ENCODE measurements at places on chromosomes 2 and 18. TPM values are rescaled to one million over a fixed set of nuclear protein-coding genes. Genes with fewer than 3 reads are reported as not detected.

DNA sequence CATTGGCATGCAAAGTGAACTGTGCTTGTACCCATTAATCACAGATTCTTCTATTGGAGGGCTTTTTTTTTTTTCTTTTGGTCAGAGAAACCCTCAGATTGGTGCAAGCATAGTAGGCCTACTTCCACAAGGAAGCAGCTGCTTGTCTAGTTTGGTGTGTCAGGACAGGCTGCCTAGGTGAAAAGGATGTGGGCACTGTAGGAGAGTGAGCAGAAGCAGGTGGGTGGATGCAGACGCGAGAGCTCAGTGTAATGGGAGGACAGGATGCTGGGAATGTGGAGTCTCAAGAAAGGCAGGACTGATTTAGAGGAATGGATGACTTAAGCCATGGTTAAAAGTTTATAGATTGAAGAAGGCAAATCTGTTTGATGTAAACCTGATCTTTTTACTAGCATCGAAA, 3.1 kb downstream of the ELP2 start:
- no peak overlapping the region for H3K27ac ChIP-seq
- no peaks in the 10 kb centered on the region for H3K27me3 ChIP-seq
- peaks cover 12% of the 10 kb centered on the region for H3K4me1 ChIP-seq
- H3K4me3 ChIP-seq, result no peak overlapping the region

- H3K36me3 ChIP-seq, result no peaks in the 10 kb centered on the region
- no peak overlapping the region for H3K27ac ChIP-seq
- no peaks in the 10 kb centered on the region for H3K27me3 ChIP-seq
- H3K4me1 ChIP-seq, result peaks cover 2% of the 10 kb centered on the region
- no peak for DNase-seq
- H3K4me3 ChIP-seq, result no peak overlapping the region
These were observed 73.5 kb downstream of the MYO1B start for GRCh38 chr2:191318729-191319078.

- H3K27ac ChIP-seq, result no peak overlapping the region
- no peaks in the 10 kb centered on the region for H3K36me3 ChIP-seq
- no peak for DNase-seq
- peaks cover 9% of the 10 kb centered on the region for H3K4me1 ChIP-seq
- H3K4me3 ChIP-seq, result no peak overlapping the region
- H3K27me3 ChIP-seq, result no peaks in the 10 kb centered on the region
These were observed 89.7 kb downstream of the SPTBN1 start for GRCh38 chr2:54545702-54546450.

DNA sequence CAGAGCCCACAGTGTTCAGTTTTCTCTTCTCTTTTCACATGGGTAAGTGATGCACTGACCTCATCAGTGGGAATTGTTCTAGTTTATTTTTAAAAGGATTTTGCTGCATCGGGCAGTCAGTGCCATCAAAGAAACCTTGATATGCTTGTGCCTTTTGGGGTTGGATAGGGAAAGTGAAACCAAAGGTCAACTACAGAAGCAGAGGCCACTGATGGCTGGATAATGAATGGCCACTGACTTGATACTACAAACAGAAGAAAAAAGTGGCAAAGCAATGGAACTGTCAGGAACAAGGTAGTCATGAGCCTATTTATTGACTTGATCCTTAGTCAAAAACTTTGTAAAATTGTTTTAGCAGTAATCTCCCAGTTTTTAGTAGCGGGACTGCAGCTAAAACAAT, 636.3 kb upstream of the ZEB2 start:
- no peaks in the 10 kb centered on the region for H3K27me3 ChIP-seq
- no peak overlapping the region for H3K27ac ChIP-seq
- peaks cover 11% of the 10 kb centered on the region for H3K4me1 ChIP-seq
- DNase-seq, result no peak
- H3K36me3 ChIP-seq, result no peaks in the 10 kb centered on the region
- H3K4me3 ChIP-seq, result no peak overlapping the region

DNA sequence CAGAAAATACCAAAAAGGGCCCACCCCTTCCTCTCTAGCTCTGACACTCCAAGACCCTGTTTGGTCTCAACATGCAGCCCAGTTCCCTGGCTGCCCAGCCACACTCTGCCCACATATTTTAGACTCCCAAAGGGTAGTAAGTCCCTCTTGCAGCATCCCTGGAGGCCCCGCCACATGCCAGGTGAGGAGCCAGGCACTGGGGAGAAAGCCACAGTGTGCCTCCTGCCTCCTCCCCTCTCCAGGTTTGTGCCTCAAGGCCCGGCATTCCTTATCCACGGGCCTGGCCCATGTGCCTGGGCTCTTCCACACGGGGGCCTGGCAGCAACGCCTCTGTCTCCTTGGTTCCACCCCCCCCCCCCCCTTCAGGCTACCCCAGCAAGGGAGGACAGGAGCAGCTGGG, 75.5 kb downstream of the HS1BP3 start:
- no peak overlapping the region for H3K27ac ChIP-seq
- no peaks in the 10 kb centered on the region for H3K27me3 ChIP-seq
- H3K4me3 ChIP-seq, result no peak overlapping the region
- no peaks in the 10 kb centered on the region for H3K36me3 ChIP-seq
- H3K4me1 ChIP-seq, result peaks cover 22% of the 10 kb centered on the region

DNA sequence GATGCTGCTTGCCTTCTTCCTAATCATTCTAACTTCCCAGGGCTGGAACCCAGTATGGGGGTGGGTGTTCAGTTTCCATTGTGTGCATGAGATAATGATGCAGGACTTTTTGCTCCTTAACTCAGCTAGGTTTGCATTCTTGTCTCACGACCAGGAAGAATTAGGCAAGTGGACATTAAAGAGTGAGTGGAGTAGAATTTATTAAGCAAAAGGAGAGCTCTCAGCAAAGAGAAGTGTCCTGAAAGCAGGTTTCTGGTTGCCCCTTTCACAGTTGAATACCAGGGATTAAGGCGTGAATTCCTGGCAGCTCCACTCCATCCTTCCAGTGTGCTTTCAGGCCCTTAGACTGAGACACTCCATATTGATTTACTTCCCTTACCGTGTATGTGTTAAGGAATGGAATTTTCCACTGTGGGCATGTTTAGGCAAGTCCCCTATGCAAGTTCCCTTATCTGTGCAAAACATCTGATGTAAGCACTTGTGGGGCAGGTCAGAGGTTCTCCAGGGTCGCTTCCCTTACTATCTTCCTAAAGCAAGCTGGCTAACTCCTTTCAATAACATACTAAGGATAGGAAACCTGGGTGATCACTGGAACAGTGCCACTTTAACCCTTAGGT, 126.5 kb downstream of the GPR39 start:
- H3K4me1 ChIP-seq, result no peaks in the 10 kb centered on the region
- H3K27ac ChIP-seq, result no peak overlapping the region
- no peak overlapping the region for H3K4me3 ChIP-seq
- DNase-seq, result no peak
- H3K27me3 ChIP-seq, result no peaks in the 10 kb centered on the region

GRCh38 chr18:48615566-48616401, 77.0 kb downstream of the CTIF start:
- no peaks in the 10 kb centered on the region for H3K27me3 ChIP-seq
- H3K4me1 ChIP-seq, result peaks cover 41% of the 10 kb centered on the region
- no peak for DNase-seq
- H3K27ac ChIP-seq, result no peak overlapping the region
- H3K4me3 ChIP-seq, result no peak overlapping the region
- H3K36me3 ChIP-seq, result no peaks in the 10 kb centered on the region

DNA sequence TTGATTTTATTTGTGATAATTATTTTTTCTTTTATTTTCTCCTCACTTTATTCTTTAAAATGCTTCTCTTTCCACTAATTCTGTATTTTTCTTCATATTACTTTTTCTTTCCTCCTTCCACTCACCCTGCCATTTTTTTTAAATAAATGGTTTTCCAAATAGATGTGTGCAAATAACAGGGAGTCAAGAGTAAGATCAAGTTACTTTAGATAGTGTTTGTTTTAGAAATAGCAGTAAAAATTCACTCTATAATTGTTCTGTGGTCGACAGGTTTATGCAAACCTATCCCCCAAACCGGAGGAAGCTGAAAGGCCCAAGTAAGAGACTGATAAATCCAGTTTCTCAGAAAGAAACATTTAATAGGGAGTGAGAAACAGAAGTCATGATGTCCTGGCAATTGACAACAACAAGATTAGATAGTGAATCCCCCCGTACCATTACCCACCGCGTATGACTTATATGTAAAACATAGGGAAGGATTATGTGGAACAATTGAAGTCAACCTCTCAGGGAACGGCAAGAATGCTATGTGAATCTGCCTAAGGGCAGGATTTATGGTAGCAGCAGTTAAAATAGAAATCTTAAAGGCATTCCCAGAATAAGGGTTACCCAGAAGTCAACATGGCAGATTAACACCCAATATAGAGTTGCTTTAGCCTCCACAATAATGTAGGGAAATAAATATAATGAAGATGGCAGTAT, 75.5 kb downstream of the KYNU start:
- no peak overlapping the region for H3K4me3 ChIP-seq
- no peak overlapping the region for H3K27ac ChIP-seq
- no peaks in the 10 kb centered on the region for H3K4me1 ChIP-seq
- no peaks in the 10 kb centered on the region for H3K27me3 ChIP-seq
- no peaks in the 10 kb centered on the region for H3K36me3 ChIP-seq
- DNase-seq, result no peak

- H3K36me3 ChIP-seq, result no peaks in the 10 kb centered on the region
- no peak overlapping the region for H3K4me3 ChIP-seq
- no peaks in the 10 kb centered on the region for H3K4me1 ChIP-seq
- no peak for DNase-seq
- H3K27ac ChIP-seq, result no peak overlapping the region
These were observed 176.1 kb downstream of the IKZF2 start for GRCh38 chr2:212975333-212975732.

DNA sequence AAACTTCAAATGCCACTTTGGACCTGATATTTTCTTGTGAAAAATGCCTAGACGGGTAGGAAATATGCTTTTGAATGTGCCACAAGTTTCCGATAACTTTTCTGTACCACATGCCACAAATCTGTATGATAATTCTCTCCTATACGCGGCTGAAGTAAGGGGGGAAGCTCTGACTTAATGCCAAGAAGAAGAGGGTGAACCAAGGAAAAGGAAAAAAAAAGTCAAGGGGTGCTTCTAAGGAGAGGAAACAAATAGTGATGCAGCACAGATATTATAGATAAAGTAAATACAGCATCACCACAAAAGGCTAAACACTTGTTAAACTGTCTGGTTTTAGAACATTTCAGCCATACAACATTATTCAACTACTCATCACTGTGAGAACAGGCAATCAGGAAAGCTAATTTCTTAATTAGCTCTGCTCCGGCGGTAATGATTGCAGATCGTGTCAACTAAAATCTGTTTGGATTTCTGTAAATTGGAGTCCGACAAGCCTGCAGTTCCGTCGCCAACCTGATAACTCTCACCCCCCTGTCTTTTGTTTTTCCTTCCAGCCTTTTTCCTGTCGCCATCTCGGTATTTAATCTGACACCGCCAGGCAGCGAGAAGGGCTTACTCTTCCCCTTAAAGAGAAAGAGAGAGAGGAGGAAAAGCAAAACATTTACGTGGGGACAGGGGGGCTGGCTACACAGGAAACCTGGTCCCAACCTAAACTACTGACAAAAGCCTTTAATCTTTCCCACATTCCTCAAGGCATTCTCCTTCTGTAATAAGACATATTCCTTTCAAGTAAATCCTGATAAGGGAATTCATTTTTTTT, 67.5 kb downstream of the ZEB2 start:
- no peaks in the 10 kb centered on the region for H3K36me3 ChIP-seq
- H3K27ac ChIP-seq, result no peak overlapping the region
- peaks cover 17% of the 10 kb centered on the region for H3K4me1 ChIP-seq
- H3K27me3 ChIP-seq, result no peaks in the 10 kb centered on the region

DNA sequence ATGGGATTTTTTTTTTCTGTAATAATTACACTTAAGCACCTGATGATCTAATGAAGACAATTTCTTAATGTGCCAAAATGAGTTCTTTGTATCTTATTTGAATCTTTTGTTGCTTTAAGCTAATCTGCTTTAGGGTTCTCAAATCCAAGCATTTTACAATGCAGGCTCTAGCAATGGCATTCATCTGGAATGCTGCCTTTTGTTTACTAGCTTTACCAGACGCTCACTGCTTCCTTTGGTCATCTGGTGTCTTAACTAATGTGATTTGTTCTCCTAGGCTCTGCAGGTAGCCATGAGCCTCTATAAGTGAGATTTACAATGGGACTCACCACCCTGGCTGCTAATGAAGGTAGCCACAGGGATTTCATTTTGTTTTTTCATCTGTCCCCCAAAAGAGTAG, 100.3 kb downstream of the GREB1L start:
- no peaks in the 10 kb centered on the region for H3K27me3 ChIP-seq
- no peaks in the 10 kb centered on the region for H3K36me3 ChIP-seq
- H3K4me3 ChIP-seq, result no peak overlapping the region
- no peak for DNase-seq
- H3K27ac ChIP-seq, result no peak overlapping the region

GRCh38 chr2:111656894-111657293, 227.1 kb downstream of the ANAPC1 start:
- H3K4me1 ChIP-seq, result no peaks in the 10 kb centered on the region
- no peak for DNase-seq
- H3K36me3 ChIP-seq, result no peaks in the 10 kb centered on the region
- H3K4me3 ChIP-seq, result no peak overlapping the region
- no peak overlapping the region for H3K27ac ChIP-seq

- no peaks in the 10 kb centered on the region for H3K4me1 ChIP-seq
- no peak for DNase-seq
- H3K27ac ChIP-seq, result no peak overlapping the region
- H3K36me3 ChIP-seq, result no peaks in the 10 kb centered on the region
These were observed 58.8 kb upstream of the NOL4 start for GRCh38 chr18:34283506-34283905.

DNA sequence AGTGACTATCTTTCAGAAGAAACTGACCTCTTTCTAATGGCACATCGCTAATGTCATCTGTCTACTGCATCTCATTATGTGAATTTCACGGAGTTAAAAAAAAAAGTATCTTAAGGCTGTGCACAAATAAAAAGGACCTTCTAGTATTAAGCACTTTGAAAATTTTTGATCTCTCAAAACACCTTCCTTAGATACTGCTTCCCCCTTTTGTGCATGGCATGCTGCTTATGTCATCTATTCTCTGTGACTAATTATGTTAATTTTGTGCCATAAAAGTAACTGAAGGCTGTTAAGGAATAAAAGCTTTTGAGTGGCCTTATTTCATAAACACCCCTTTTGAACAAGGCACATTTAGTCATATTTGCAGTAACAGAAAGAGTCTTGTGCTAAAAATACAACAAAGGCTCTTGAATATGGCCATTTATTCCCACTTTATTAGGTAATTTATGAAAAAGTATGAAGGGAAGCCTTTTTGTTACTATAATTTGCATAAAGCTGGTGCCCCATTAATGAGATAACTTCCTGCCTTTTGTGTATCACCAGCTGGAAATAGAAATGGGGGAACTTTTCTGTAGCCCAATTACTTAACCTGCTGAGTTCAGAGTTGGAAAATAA, 1412.0 kb upstream of the ZEB2 start:
- no peaks in the 10 kb centered on the region for H3K4me1 ChIP-seq
- H3K27ac ChIP-seq, result no peak overlapping the region
- H3K4me3 ChIP-seq, result no peak overlapping the region

GRCh38 chr18:80157708-80158343, 48.8 kb downstream of the ADNP2 start:
- peak; percentile 83 for DNase-seq
- no peaks in the 10 kb centered on the region for H3K4me1 ChIP-seq
- H3K36me3 ChIP-seq, result no peaks in the 10 kb centered on the region
- no peaks in the 10 kb centered on the region for H3K27me3 ChIP-seq
- H3K27ac ChIP-seq, result no peak overlapping the region

GRCh38 chr2:181378491-181378890, 78.7 kb upstream of the ITGA4 start:
- no peaks in the 10 kb centered on the region for H3K27me3 ChIP-seq
- no peak for DNase-seq
- H3K27ac ChIP-seq, result no peak overlapping the region
- H3K4me1 ChIP-seq, result no peaks in the 10 kb centered on the region

- no peaks in the 10 kb centered on the region for H3K27me3 ChIP-seq
- no peaks in the 10 kb centered on the region for H3K36me3 ChIP-seq
- no peak overlapping the region for H3K4me3 ChIP-seq
These were observed 8.0 kb downstream of the PKDCC start for GRCh38 chr2:42055573-42056514.

Gene ACYP2
- 13.9 TPM for total RNA-seq
